ELR (cell line): ENCODE measurements at places on chromosomes 4 and X.

DNA sequence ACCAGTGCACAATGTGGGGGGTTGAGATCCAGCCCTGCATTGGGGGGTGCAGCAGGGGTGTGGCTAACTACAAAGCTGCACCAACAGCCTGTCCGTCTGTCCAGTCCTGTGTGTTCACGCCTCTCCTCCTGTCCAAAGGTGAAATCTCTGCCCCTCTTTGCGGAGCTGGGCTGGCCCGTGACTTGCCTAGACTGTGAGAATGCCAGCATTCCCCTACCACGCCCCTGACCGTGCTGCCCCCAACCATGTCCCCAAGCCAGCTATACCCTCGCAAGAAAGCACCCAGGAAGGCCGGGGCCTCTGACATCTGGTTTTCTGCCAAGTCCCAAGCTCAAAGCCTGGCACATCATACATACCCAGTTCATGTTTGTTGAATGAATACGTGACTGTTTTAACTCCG is 19.2 kb downstream of the ZFYVE28 start:
- no peak for DNase-seq

GRCh38 chrX:44817029-44817428 is 26.8 kb upstream of the DUSP21 start:
- no peak for DNase-seq

GRCh38 chr4:75229806-75230570 is 284.2 kb downstream of the RCHY1 start:
- DNase-seq: no peak

DNA sequence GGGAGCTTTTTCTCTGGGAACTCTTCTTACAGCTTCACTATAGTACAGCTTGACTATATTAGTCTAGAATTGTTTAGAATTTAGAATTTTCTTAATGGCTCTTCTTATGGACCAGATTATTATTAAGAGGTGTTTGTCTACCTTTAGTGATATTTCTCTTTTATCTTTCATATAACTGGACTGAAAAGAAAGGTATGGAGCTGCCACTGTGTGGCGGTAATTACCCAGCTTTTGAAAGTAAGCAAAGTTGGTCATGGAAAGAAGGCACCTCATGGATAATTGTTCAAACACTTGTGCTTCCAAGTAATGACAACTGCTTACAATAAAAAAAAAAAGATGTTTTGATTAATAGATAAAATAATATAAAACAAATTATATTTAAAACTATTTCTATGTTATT is 1112.5 kb downstream of the TECRL start:
- DNase-seq: peak; percentile 27

GRCh38 chrX:49176421-49177326 is 5.0 kb downstream of the PLP2 start:
- DNase-seq: no peak

DNA sequence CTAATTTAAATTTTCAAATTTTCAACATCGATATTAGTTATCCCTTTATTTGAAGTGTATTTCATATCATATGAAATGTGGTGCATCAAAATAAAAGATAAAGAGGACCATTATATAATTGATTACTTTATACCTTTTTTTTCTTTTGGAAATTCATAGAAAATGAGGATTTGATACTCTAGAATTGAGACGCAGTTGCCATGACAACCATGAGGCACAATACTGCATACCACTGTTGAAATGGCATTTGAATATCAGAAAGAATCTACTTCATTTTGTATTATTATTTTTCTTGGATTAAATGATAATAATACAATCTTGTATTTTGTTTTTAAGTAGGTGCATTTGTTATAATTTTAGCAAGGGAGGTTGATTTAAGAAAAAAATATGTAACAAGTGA is 323.1 kb downstream of the PCDH18 start:
- DNase-seq: no peak

- no peak for DNase-seq
These were observed 91.4 kb downstream of the HS3ST1 start for GRCh38 chr4:11337287-11337686.
